ENCODE measurements at places on chromosomes 3 and 15.

DNA sequence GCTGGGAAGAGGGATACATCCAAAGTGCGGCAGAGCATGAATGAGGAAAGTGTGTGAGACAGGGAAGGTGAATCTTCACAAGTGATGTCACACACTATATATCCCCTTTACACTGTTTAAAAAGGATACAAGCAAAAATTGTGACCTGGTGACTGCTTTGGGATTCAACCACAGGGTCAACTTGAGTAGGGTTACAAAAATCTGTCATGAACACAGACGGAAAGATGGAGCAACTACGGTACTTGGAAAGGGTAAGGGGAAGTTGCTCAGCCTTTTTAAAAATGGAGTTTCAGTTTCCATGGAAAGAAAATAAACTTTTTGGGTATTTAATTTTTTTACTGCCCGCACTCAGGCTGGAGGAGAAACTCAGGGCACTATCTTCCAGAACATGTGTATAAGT, 60.3 kb downstream of the B3GNT5 start:
- no peak for DNase-seq

DNA sequence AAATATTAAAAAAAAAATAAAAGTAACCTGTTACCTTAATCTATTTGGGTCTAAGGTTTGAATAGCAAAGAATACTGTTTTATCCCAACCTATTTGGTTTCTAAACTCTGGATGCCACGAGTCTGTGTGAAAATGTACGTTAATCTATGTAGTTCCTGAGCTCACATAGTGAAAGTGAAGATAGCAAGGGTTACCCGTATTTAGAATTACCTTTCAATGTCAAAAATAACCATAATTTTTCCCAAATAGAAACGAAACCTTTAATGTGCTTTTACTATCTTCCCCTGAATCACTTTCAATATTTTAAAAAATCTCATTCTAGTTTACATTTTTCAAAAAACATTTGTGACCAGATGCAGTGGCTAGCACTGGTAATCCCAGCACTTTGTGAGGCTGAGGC, 5.8 kb upstream of the USP50 start:
- no peak for DNase-seq

GRCh38 chr3:127131424-127132170, 61.3 kb upstream of the PRR23E start:
- no peak for DNase-seq

DNA sequence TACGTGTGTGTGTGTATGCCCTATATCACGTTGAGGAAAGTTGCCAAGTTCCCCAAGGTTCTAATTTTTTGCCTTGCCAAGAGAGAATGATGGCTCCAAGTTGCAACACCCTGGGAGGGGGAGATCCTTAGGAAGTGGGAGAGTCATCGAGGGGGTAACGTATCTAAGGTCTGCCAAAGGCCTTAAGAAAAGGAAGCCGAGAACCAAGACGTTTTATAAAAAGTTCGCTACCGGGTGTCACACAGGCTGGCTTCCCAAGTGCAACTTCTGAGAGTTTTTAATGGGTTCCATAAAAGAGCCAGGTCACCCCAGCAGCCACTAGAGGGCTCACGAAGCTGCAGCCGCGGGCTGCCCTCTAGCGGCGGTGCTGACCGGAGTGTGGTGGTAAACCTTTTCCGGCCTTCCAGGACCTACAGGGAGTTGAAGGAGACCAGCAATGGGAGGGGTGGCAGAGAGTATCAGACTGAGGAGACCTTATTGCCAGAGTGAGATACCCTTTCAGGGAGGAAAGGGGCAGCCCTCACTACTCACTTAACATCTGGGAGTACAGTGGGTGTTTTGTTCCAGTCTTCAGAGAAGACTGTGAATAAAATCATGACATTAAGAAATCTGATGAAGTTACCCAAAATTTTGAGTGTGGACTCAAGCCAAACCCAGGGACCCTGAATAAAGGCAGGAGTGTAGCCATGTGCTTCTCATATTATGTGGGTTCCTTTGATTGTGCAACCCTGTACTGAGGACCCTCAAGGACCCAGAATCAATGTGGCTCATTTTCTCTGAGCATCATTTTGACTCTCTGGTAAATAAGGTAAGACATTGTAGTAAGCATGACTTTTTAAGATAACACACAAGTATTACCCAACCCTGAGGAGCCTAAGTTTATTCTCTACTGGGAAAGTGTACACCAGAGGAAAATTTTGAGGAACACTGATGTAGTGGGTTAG, 2.5 kb upstream of the RFX7 start:
- peak; percentile 96 for DNase-seq

- no peak for DNase-seq
Measured at GRCh38 chr15:59662260-59662659, 4.9 kb upstream of the GTF2A2 start.

- no peak for DNase-seq
Measured at GRCh38 chr3:39541917-39542329, 74.4 kb downstream of the MOBP start.

DNA sequence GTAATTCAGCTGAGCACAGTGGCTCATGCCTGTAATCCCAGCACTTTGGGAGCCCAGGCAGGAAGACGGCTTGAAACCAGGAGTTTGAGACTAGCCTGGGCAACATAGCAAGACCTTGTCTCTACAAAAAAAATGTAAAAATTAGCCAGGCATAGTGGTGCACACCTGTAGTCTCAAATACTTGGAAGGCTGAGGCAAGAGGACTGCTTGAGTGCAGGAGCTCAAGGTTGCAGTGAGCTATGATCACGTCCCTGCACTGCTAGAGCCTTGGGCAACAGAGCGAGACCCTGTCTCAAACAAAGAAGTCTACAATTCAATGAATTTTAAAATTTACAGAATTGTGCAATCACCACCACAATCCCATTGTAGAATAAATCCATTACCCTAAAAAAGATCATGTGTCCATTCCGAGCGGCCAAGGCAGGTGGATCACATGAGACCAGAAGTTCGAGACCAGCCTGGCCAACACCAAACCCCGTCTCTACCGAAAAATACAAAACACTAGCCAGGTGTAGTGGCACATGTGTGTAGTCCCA, 45.2 kb downstream of the FBXO22 start:
- DNase-seq = no peak

DNA sequence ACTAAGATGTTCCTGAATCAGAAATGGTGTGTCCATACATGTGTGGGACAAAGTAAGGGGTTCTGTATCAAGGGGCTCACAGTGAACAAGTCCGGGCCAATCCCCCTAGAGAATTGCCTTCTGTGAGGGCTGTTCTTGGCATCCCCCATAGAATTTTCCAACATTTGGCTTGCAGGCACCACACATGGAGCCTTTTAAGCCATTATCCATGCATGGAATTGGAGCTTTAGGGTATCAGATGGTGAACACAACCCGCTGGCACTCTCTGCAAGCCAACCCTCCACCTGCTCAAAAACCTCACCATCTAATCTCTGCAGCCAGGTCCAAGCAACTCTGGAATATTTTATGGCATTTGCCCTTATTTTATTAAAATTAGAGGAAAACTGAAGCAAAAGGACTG, 278.7 kb downstream of the ERC2 start:
- DNase-seq = no peak

- no peak for DNase-seq
Measured at GRCh38 chr15:48842501-48842900, 31.6 kb upstream of the CEP152 start.

GRCh38 chr3:176951144-176951543, 246.1 kb downstream of the TBL1XR1 start:
- DNase-seq = no peak

DNA sequence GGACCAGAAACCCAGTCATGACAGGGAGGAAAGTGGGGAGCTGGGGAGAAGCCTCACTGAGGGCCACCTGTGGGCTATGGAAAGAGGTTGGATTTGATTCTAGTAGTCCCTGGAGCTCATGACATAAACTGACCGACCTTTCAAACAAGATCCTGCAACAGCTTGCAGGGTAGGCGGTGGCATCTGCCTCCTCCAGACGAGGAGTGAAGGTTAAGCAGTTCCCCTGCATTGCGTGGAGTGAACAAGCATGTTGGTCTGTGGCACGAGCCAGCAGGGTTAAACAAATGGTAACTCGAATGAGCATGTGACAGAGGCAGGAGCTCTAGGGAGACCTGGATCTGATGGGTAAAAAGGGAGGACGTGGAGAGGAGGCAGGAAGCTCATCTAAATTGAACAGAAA, 12.7 kb downstream of the TGM4 start:
- DNase-seq = no peak

DNA sequence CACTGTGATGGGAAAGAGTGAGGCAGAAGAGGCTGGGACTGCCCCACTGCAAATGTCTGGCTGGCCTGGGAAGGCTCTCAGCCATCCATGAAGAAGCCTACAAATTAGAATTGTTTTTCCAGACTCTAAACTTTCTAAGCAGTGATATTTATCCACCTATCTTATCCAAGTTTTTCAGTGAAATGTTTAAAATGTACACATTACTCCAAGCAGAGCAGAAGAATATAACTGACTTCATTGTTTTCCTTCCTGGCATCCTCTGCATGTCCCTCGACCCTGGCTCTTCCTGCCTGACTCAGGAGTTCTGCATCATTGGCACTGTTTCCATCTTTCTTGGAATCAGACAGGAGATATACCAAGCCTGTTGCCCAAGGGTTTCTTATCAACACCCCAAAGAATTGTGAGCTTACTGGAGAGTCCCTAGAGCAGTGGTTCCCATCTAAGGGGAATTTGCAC, 401.5 kb upstream of the PROK2 start:
- no peak for DNase-seq

GRCh38 chr15:66619152-66619903, 53.5 kb upstream of the LCTL start:
- peak; percentile 92 for DNase-seq

GRCh38 chr3:160401291-160402095, 2.0 kb downstream of the SMC4 start:
- peak; percentile 34 for DNase-seq

DNA sequence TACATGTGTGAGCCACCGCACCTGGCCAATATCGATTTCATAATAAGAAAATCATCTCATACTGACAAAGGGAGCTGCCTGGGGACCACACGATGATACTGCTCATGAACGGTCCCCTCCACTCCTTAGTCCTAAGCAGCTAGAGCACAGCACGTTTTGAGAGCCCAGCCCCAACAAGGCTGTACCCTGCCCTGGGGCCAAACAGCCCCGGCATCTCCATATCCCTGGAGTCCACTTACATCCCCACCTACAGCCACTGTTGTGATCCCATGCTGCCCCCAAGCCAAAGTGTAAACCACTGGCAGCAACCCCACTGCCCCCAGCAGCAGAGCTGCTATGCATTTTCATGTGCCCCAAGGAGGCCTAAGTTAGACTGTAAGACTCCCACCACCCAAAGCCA, 52.8 kb downstream of the ADAM10 start:
- DNase-seq = no peak

DNA sequence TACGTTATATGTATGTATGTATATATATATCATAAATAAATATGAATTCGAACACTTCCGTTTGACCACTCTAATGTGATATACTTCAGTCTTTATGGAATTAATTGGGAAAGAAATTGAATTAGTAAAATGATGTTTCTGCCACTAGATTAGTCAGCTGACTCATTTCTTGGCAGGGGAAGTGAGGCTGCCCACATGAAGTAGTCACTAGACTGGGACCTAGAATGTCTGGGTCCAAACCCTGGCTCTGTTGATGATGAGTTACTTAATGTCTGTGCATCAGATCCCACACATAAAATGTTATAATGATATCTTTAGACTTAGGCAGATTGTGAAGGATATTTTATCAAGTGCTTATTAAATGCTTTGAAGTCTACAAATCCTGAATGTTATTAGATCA, 27.4 kb upstream of the ARL14 start:
- no peak for DNase-seq

DNA sequence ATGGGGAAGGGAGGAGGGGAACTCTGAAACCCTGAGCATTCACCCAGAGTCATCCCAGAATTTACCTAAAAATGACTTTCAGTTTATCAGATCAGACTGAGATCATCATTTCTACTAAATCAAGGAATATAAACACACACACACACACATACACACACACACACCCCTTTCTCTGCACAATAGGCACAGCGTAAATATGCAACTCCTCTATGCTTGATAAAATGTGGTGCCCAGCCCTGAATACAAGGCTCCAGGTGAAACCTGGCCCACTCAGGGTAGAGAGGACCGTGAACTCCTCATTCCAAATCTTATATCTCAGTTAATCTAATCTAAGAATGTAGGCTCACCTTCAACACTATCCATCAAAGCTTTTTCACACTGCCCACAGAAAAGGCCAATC, 31.8 kb upstream of the SEC22A start:
- no peak for DNase-seq

DNA sequence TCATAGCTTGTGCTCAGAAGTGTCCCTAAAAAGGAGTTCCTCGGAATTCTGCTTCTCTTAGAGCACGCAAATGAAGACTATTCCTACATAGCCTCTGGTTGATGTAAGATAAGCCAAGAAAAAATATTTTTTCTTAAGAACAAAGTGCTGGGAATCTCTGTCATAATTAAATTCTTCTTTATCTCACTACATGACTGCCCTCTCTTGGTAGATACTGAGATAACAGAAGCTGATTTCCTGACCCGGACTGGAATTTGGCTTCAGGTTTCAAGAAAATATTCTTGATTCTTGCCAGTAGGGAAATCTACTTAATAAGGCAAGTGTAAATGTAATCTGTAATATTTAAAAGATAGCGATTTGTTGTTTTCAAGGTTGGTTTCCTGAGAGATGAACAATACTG, 31.3 kb upstream of the SETMAR start:
- DNase-seq = peak; percentile 6

DNA sequence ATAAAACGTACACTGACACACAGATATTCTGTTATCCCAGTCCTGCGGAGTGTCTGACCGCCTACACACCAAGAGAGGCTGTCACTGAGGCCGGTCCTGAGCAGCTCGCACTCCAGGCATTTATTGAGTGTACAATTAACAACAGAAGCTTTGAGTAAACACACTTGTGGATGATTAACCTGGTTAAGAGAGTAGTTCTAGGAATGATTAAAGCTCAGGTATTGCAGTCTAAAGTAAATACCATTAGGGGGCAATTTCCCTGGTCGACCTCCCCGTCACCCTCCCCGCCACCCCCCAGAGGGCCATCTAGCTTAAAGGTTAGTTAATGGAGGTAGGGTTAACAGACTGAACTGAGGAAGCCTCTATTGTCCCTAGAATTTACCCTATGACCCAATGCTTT, 1278.5 kb downstream of the NSUN3 start:
- DNase-seq = peak; percentile 51

- DNase-seq = no peak
Measured at GRCh38 chr3:84963137-84963536, 4.3 kb downstream of the CADM2 start.

- DNase-seq = peak; percentile 69
Measured at GRCh38 chr15:100338971-100339444, 2.8 kb downstream of the ADAMTS17 start.

GRCh38 chr15:36961956-36962355, 138.4 kb downstream of the MEIS2 start:
- DNase-seq = no peak

DNA sequence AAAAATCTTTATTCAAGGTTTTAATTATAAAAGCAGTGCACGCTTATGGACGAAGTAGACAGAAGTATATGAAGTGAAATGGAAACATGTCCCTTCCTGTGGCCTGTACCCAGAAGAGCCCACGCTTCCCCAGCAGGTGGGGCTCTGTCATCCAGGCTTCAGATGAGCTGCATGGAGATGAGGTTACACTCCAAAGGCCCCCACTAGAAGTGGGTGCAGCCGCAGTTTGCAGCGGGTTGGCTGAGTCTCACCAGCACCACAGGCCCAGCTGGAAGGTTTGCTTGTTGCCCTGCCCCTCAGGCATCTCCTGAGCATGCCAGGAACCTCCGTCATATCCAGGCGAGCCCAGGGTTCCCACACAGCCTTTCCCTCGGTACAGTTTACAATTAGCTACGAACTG, 33.1 kb downstream of the PRR20G start:
- DNase-seq = peak; percentile 57
